ENCODE measurements at places on chromosomes 6 and 20. TPM values are rescaled to one million over a fixed set of nuclear protein-coding genes. Genes with fewer than 3 reads are reported as not detected.

Gene KIAA1755
- total RNA-seq, result not detected

Gene PRDM1
- total RNA-seq, result 55.4 TPM

Gene CRISP1
- total RNA-seq, result not detected

Gene ZFP57
- not detected for total RNA-seq

Gene ZC2HC1B
- not detected for total RNA-seq

DNA sequence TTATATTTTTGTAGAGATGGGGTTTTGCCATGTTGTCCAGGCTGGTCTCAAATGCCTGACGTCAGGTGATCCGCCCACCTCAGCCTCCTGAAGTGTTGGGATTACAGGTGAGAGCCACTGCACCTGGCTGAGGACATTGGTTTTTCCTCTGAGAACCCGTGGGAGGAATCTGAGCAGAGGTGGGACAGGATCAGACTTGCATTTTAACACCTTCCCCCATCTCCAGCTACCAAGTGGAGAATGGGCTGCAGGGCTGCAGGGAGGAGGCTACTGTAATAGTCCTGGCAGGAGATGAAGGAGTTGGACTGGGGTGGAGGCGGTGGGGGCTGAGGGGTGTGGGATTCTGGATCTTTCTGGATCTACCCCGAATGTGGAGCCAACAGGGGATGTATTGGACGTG, 24.5 kb downstream of the FAM110A start:
- no peak for DNase-seq

DNA sequence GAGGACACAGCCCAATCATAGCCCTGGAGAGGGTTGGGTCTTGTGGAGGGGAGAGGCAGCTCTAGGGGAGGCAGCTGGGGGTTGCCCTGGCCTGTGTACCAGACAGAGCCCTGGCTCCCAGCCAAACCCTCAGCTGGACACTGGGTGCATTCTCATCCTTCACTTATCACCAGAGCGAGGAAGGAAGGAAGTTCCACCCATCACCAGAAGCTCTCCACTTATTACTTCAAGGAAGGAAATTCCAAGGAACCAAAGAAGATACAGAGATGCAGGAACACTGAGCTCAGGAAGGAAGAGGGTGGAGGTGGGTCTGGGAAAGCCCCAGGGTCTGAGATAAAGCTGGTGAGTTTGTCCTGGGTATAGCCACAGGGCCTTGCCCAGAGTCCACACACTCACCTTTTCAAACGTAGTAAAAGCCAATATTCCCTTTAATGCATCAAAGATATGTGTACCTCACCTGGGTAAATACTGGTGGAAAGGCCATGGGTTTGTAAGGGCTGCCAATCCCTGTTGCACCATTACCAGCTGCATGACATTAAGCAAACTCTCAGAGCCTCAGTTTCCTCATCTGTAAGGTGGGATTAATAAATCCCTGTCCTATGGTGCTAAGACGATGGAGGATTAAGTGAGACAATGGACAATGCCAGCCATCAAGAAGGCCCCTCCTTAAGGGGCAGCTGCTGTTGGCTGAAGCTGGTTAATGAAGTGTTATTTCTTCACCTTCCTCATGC, 109.7 kb upstream of the NAA20 start:
- DNase-seq, result no peak

DNA sequence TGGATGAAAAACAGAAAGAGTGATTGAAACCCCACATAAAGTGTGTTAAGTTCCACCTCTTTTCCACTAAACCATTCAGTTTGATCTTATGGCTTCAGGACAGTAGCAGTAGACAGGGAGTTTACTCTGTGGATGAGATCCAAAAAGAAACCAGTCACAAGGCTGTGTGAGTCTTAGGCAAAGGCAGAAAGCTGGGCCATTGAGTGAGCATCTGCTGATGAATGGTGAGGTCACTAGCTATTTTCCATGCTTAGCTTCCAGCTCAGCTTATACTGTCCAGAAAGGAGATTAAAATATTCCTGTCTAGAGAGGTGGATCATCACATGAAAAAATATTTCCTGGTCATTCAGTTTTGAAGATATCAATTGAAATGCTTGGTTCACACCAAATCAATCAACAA, 1643.9 kb downstream of the HACE1 start:
- DNase-seq, result no peak

DNA sequence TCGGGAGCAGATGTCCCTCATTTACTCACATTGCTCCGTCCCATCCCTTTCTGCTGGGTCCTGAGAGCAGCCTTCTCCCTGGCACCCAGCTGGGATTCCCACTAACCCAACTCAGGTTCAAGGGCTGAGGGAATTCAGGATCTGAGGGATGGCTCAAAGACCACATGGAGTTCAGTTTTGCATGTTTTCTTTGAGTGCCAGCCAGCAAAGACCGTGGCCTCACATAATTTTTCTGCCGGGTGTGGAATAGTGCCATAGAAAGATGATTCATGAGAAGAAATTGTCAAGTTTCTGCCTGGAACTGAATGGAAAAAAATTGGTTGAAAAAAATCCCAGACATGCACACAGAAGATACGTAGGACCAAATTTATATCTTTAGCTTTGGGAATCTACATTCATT, 168.6 kb downstream of the CD83 start:
- no peak for DNase-seq

Data from T-cell (primary cell).